ENCODE measurements at places on chromosomes 2 and 18.

GRCh38 chr2:22326250-22326649, 1058.7 kb upstream of the KLHL29 start:
- no peak for DNase-seq

- peak; percentile 38 for DNase-seq
These were observed 3.3 kb upstream of the ZBTB7C start for GRCh38 chr18:48412339-48412929.

GRCh38 chr2:108449410-108450130, 564 bp downstream of the GCC2 start:
- no peak for DNase-seq

DNA sequence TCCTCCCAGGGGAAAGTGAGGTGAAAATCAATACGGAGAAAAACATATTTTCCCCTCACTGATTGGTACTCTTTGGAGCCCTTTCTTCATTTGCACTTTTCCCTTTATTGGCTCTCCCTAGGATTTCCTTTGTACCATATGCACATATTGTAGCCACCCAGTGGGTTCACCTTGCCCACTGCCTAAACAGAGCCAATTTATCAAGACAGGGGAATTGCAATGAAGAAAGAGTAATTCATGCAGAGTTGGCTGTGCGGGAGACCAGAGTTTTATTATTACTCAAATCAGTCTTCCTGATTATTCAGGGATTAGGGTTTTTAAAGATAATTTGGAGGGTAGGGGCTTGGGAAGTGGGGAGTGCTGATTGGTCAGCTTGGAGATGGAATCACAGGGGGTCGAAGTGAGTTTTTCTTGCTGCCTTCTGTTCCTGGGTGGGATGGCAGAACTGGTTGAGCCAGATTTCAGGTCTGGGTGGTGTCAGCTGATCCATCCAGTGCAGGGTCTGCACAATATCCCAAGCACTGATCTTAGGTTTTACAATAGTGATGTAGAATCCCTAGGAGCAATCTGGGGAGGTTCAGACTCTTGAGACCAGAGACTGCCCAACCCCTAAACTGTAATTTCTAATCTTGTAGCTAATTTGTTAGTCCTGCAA, 15.1 kb upstream of the KCNE4 start:
- DNase-seq = no peak

DNA sequence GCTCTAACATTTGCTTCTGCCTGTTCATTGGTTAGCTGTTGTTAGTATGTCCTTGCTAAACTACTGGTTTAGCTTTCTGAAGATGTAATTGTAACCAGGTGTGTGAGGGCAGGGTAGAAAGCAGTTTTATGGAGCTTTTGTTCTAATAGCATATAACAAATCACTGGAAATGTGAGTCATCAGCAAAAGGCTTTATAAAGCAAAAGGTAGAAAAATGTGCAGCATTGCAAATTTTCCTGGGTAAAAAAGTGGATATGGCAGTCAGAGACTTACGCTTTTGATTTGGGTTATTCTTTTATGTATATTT, 85.3 kb downstream of the ZNF407 start:
- no peak for DNase-seq

DNA sequence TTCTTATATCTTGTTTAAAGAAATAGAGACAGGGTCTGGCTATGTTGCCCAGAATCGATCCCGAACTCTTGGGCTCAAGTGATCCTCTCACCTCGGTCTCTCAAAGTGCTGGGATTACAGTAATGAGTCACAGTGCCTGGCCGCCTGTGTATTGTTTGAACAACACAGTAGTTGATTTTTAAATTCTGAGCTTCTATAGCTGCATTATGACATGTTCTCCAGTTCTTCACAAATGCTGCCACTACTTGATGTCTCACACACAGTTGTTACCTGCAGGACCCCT, 7.7 kb upstream of the RHOB start:
- no peak for DNase-seq

- no peak for DNase-seq
These were observed 33.1 kb downstream of the RAMP1 start for GRCh38 chr2:237892478-237892877.

- DNase-seq = no peak
These were observed 1.5 kb upstream of the MTCL1 start for GRCh38 chr18:8703781-8704301.

DNA sequence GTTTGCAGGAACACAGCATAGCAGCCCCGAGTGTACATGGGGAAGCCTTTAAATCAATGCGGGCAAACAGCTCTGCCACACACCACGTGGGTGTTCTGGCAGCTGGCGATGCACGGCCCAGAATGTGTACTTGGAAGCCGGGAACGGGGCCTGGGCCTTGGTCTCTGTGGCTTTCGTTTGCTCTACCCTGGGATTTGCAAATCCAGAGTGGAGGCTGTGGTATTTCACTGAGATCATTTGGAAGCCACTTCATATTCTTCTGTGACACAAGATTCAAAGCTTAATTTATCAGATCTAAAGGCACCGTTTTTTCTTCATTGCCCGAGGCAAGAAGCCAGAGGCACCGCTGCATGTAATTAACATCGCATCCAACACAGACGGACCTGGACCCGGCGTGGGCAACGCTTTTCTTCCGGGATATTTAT, 246.3 kb upstream of the MYT1L start:
- DNase-seq = no peak

GRCh38 chr2:169110419-169110818, 41.1 kb downstream of the DHRS9 start:
- DNase-seq = no peak

DNA sequence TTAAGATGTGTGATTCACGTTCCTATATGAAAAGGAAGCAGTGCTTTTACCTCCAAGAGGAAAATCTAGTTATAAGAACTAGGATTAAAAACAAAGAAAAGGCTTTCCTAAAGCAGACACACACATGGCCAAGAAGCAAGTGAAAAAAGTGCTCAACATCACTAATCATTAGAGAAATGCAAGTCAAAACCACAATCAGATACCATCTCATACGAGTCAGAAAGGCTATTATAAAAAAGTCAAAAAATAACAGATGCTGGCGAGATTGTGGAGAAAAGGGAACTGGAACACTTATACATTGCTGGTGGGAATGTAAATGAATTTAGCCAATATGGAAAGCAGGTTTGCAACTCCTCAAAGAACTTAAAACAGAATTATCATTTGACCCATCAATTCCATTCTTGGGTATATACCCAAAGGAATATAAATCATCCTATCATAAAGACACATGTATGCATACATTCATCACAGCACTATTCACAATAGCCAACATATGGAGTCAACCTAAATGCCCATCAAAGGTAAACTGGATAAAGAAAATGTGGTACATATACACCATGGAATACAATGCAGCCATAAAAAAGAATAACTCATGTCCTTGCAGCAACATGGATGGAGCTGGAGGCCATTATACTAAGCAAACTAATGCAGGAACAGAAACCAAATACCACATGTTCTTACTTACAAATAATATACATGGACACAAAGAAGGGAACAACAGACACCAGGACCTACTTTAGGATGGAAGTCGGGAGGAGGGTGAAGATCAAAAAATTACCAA, 285.3 kb downstream of the RAD51AP2 start:
- DNase-seq = no peak

DNA sequence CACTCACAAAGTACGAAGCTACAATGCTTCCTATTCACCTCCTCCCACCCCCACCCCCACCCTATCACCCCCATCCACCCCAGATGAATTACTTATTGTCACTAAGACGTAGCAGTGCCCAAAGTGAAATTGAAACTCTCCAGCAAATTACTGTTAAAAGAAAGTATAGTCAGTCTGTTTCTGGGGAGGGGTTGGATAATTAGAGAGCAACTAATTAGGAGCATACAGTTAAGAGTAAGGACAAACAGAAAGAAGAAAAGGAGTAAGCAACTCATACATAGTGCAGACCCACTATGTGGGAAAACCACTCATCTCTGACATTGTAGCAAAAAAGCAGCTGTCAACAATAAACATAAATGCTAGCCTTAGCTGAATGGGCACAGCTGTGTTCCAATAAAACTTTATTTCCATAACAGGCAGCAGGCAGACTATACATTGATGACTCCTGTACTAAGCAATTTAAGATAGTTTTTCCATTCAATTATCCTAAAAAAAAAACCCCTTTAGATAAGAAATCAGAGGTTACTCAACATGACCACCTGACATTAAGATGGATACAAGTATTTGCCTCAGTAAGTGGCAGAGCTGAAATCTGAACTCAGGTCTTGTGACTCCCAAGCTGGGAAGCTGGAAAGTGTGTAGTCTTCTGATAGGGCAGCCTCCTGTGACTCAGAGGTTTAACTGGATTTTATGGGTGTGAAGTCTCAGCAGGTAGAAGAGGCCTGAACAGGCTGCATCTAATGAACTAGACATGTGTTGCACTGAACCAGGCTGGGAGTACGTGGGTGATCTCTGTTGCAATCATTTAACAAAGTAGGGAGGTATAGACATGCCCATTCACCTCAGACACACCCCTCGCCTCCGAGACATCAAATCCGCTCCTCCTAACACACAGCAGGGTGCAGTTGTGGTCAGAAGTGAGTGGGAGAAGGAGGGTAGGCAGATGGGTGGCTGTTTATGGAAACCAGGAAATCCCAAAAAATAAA, 171.8 kb upstream of the KLF7 start:
- no peak for DNase-seq

DNA sequence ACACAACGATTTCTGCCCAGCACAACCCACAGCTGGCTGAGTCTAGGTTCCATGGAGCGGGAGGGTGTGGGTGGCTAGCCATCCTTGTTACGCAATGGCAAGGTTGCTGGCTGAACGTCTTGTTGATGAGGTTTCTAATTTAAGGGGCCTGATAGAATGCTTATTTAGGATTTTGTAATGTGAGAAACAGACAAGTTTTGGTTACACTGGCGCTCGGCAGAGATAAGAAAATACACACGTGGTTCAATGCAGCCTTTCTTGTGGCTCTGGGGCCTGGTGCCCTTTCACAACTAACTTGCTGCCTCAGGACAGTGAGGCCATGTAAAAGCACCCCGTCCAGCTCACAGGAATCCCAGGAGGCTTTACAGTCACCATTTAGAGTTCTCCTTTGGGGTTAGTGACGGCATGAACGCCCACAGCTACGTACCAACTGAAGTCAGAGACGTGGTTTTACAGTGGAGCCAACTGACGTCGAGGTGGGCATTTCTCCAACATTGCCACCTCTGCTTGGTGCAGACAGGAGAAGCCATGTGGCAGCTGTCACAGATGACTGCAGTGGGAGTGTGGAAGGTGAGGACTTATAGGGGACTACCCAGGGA, 29.7 kb upstream of the PIEZO2 start:
- no peak for DNase-seq

GRCh38 chr18:55400081-55400480, 187.9 kb downstream of the TCF4 start:
- DNase-seq = no peak

DNA sequence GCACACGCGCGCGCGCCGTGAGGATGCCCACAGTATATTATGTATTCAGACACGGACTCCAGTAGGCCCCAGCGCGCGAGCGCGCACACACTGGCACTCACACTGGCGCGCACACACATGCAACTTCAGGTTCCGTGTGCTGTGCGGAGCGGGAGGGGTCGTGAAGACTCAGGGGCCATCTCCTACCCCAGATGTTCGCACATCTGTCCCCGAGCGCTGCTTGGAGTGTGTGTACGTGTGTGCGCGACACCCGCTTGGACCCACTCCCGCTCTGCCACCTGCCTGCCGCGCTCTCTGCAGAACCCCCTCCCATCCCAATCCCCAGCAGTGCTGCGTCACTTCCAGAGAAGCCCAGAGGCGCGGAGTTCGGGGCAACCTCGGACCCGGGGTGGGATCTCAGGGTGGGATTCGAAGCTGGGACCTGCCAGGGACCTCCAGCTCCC, 2.6 kb downstream of the NRP2 start:
- DNase-seq = no peak

DNA sequence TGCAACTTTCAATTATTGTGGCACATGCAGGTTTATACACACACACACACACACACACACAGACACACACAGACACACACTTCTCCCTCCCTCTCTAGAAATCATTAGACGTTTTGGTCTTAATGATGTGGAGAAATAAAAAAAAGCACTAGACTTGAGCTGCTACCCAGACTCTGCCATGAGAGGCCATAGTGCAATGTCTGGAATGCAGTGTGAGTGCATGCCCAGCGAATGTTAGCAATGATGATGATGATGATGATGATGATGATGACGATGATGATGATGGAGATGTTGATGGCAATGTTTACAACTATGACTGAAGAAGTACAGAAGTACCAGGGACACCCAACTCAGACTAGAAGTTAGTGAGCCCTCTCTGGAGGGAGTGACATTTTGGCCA, 23.8 kb upstream of the KLHL29 start:
- DNase-seq = no peak

- DNase-seq = no peak
These were observed 112.3 kb downstream of the RNF144A start for GRCh38 chr2:7029291-7030059.

DNA sequence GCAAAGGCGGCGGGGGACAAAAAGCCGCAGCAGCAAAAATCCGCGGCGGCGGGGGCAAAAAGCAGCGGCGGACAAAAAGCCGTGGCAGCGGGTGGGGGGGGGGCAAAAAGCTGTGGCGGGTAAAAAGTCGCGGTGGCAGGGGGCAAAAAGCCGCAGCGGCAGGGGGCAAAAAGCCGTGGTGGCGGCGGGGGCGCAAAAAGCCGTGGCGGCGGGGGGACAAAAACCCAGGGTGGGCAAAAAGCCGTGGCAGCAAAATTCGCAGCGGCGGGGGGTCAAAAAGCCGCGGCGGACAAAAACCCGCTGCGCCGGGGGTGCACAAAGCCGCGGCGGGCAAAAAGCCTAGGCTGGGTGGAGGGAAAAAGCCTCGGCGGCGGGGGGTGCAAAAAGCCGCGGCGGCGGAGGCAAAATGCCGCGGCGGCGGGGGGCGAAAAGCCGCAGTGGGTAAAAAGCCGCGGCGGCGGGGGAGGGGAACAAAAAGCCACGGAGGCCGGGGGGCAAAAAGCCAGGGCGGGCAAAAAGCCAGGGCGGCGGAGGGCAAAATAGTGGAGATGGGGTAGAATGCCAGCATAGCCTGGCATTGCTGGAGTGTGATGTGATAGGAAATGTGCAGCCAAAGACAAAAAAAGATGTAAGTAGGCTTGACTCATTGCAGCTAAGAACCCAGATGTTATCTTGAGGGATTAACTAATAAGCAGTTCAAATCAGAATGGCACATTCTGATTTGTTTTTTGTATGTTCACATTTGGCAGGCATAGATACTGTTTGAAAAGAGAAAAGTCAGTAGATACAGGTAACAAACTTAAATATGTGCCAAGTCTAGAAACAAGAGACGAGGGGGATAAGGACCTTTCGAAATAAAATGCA, 1076.3 kb downstream of the RPIA start:
- no peak for DNase-seq

DNA sequence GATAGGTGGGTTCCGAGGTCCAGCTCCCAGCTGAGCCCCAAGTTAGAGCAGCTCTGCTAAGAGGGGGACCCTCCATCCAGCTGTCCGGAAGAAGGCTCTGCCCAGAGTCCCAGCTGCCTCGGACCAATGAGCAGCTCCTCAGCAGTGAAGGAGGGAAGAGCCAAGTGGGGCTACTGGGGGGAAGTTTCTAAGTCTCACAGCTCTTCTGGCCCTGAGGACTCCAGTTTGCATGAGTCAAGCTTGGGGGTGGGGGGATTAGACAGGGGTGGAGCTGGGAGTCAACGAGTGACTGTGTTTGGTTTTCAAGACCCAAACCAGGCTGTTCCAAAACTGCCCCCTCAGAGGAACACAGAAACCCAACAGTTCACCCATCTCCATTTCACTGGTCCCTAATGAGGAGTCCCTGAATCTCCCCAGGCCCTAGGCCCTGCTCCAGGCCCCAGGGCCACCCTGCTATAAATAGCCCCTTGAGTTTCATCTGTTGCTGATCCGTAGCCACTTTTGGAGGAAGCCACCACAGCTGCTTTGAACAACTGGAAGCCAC, 100.9 kb downstream of the TNS1 start:
- DNase-seq = no peak
